ENCODE measurements at places on chromosomes 3 and 15.

- DNase-seq = peak; percentile 1
Observed at GRCh38 chr3:98763076-98763475, at the start of gene ST3GAL6. Gene ST3GAL6, plus strand, starts transcription at chr3:98763340. Its CDS starts 5,101 bp downstream, at chr3:98768441.

DNA sequence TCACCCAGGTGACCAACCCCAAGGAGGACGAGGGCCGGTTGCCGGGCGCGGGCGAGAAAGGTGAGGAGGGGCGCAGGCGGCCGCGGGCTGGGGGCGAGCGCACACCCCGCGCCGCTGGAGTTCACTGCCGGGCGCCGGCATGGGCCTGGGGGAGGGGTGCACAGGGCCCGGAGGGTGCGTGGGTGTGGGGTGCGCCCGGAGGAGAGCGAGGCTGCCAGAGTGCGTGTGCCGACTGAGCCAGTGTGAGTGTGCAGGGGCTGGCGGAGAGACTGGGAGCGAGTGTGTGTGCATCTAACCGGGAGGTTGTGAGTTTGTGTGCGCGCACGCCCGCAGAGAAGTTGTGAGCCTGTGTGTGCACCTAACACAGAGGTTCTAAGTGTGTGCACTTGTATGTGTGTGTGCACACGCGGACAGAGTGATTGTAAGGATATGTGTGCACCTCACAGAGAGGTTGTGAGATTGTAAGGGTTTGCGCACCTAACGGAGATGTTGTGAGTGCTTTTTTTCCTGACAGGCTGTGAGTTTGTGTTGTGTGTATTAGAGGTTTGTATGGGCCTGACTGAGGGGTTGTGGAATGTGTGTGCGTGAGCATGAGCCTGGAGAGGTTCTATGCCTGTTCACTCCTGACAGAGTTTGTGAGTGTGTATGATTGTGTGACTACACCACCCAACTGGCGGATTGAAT lies 681 bp downstream of the CTDSPL start:
- no peak for DNase-seq

DNA sequence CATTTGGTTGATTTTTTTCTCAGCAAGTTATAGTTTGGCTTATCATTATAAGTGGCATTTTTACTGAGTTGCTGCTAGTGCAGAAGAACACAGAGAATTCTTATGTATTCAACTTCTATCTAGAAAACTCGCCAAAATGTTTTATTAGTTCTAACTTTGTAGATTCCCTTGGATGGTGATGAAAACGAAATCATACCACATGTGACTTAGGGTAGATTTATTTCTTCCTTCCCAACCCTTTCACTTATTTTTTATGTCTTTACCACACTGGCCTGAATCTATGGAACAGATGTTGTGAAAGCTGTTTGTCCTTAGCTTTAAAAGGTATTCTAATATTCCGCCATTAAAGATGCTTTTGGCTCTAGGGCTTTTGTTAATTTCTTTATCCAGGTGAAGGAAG lies 503.3 kb upstream of the CFAP20DC start:
- no peak for DNase-seq

GRCh38 chr3:76669322-76669721 lies 370.6 kb upstream of the ROBO2 start:
- DNase-seq = no peak

DNA sequence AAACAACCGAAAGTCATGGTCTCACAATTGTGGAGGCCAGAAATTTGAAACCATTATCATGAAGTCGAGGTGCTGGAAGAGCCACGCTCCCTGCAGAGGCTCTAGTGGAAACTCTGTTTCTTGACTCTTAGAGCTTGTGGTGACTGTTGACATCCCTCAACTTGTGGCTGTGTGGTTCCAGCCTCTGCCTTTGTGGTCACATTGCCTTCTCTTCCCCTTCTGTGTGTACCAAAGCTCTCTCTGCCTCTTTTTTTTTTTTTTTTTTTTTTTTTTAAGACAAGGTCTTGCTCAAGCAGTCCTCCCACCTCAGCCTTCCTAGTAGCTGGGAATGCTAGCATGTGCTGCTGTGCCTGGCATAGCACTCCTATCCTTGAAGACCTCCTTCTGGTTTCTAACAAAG lies 48.7 kb upstream of the CRTC3 start:
- no peak for DNase-seq

DNA sequence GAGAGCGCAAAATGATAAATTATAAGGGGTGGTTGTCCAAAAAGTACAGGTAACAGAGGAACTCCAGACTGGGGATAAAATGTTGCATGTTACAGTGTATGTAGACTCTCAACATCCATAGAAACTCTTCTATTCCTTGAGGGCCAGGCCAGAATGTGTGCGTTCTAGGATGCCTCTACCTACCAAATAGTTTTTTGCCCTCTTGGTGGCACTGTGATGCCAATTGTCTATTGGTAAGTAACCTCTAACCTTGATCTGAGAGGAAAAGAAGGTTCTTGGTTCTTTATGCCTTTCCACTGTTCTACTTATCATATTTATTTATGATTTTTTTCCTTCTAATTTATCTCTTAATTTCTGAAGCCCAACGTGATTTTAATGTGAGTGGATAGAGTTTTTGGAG lies 424.6 kb downstream of the GRM7 start:
- no peak for DNase-seq
